ENCODE measurements at places on chromosomes 5 and 9. TPM values are rescaled to one million over a fixed set of nuclear protein-coding genes. Genes with fewer than 3 reads are reported as not detected.

The EFNA5 gene
- total RNA-seq = 21.3 TPM

- no peak for DNase-seq
Measured at GRCh38 chr5:108122702-108123101, 259.2 kb downstream of the FBXL17 start.

DNA sequence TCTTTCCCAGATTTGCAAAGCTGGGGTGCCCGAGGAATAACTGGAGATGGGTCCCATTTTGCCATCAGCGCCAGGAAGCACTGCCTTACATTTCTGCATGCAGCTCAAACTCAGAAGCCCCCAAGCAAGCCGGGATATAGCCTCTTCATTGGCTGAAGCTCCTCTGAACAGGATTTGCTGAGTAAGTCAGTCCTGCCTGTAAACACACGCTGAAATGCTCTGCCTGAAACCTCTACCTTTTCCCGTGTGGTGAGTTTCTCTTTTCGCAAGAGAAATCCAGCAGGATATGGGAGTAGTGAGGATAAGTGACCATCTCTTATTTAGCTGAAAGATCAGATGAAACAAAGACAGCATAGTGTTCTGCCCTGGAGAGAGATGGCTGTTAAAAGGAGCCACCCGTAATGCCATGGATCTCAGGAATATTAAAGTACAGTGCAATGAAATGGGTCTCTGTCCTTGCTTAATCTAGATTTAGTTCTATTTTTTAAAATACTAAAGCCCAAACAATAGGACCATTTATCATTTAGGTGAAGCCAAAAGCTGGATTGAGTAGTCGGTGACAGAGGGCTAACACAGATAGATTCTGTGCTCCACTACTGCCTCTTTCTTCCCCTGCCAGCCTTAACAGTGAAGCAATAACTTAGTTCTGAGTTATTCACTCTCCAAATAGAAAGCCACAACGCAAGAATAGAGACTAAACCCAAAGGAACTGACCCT is 177.5 kb upstream of the PPP2R2B start:
- DNase-seq = no peak

GRCh38 chr5:159031513-159031912 is 68.2 kb downstream of the EBF1 start:
- no peak for DNase-seq

All from suprapubic skin (tissue), 4 donors.